ENCODE measurements at places on chromosomes 2 and 18.
A peak's percentile ranks its signal among the peaks of the same experiment; 100 is the strongest.

DNA sequence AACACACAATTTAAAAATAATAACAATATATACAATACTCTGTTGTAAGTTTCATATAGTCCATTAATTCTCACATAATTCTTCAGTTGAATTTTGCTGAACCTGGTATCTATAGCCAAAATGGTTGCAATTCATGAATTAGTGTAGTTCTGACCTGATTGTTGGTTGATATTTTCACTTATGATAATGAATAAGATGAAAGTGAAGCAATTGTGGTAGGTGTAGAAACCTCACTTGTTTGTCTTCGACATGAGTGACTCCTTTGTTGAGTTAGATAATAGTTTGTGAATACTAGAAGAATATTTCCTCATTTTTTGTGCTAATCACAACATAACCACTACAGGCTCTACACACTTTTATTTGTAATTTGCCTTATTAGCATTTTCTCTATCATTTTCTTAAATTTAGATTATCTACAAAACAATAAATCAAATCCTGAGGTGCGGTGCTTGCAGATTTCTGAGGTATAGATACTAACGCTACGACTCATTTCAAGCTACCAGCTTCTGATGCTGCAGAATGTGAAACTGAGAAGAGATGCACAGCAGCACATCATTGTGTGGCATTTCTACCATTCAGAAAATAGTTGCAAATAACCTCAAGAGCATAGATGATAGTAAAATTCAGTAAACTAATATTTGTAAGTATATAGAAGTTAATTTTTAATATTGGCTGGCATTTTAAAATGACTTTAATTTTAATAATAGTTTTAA is 117.9 kb downstream of the KCNH7 start:
- DNase-seq, result no peak

DNA sequence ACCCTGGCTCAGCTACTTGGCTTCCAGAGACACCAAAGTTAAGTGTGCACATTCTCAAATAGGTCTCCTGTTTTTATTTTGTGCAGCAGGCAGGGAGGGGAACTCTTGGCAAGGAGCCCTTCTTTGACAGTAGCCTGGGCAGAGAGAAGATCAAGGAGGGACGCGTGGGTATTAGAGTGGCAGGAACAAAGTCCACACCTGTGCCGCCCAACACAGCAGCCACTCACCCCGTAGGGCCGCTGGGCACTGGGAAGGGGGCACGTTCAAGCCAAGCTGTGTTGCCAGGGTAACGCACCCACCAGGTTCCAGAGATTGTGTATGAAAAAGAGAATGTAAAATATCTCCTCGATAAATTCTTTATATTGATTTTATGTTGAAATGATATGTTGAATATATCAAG is 229.3 kb upstream of the AGAP1 start:
- no peak for DNase-seq

DNA sequence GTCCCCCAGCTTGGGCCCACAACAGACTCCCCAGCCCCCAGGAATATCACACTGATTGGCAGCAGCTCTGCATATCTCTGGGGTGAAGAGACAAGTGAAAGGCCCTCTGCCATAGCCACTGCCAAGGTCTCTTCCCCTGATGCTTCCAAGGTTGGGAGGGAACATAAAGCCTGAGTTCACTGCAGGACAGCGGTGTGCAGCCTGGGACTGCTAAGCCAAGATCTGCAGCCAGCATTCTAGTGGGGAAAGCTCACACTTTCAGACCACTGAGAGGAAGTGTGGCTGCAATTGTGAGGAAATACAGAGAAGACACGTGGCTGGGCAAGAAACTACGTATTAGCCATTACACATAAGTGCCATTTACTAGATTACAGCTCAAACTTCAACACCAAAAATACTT is 100.7 kb downstream of the MAIP1 start:
- no peak for DNase-seq

DNA sequence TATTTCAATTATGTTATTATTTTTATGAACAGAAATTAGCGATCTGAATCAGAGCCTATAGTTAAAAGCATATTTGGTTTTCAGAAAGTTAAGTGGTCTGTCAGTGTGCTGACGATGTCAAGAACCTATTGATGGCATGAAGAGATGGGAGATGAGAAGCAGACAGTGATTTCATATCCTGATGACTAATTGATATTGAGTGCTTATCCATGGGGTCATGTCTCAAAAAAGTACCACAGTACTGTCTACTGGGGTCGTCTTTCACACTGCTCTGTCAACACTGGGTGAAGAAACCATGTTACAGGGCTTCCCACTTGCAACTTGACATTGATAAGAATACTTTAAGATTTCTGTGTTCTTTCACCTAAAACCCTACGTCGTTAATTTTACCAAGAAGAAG is 297.1 kb downstream of the AFF3 start:
- DNase-seq, result no peak

GRCh38 chr18:48940854-48941611 is 9.7 kb downstream of the SMAD7 start:
- no peak for DNase-seq

GRCh38 chr2:33287507-33288005 is 188.9 kb upstream of the RASGRP3 start:
- no peak for DNase-seq

GRCh38 chr2:59383473-59383872 is 1142.3 kb upstream of the FANCL start:
- DNase-seq, result peak; percentile 96

- no peak for DNase-seq
Measured at GRCh38 chr2:120464448-120464931, 118.6 kb downstream of the INHBB start.

DNA sequence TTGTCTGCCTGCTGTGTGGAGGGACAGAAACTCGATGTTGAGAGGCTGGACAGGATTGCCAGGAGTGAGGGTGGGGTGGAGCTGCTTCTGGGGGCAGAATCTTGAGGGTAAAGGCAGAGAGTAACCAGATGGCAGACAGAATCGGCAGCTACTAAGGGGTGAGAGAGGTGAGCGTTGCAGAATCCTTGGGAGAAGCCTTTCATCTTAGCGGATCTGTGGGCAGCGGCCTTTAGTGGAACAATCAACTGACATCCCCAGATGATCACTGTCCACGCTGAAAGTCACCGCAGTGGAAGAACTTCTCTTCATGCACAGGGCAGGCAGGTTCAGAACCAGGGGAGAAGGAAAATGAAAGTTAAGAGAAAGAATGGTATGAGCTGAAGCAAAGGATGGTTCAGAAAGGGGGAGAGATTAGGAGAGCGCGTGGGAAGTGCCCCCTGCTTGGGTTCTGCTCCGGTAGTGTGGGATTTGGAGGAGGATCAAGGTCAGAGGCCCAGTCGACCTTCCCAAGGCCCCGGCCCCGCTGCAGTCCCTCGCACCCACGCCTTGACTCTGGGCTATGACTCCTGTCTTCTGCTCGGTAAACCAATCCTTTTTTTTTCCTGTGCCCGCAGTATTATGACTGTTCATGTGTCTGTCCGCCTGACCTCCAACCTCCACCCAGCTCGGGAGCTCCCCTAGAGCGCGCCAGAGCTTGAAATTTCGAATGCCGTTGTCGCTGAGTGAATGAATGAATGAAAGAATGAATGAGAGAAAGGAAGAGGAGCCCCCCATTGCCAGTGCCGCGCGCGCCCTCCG is 584 bp downstream of the BOLA3 start:
- DNase-seq, result no peak

- DNase-seq, result no peak
Measured at GRCh38 chr2:15279201-15279876, 281.8 kb downstream of the NBAS start.

DNA sequence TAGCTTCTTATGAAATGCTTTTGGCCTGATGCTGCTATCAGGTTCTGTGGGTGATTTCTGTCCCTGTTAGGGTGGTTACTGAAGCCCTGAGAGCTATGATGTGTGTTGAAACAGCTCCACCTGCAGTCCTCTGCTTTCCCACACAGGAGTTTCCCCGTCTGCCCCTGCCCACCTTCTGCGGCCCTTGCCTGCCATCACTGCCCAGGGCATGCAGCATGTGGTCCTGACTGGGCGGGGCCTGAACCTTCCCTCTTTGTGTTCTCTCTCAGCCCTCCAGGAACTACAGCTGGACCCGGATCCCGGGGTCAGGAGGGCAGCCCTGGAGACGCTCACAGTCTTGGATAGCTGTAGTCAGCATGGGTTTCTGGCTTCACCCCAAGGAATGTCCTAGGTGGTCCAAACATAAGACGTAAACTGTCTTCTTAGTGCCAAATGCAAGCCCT is 21.4 kb downstream of the HJURP start:
- peak; percentile 21 for DNase-seq

DNA sequence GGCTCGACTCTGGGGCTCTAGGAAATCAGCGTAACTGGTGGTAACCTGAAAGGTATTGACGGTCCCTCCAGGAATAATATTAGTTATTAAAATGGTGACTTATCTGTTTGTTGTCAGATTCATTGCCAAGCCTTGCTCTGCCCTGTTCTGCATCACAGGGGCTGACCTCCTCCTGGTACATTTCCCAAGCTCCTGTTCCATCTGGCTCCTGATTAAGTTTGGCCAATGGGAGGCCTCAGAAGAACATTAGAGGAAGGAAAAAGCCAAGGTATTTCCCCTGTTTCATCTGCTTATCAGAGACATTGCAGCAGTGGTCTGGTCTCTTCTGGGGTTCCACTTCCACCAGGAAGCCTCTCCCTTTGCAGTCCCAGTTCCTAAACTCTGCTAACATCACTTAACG is 527.0 kb downstream of the TNS1 start:
- no peak for DNase-seq

GRCh38 chr18:74683573-74683972 is 85.9 kb downstream of the ZNF407 start:
- no peak for DNase-seq

DNA sequence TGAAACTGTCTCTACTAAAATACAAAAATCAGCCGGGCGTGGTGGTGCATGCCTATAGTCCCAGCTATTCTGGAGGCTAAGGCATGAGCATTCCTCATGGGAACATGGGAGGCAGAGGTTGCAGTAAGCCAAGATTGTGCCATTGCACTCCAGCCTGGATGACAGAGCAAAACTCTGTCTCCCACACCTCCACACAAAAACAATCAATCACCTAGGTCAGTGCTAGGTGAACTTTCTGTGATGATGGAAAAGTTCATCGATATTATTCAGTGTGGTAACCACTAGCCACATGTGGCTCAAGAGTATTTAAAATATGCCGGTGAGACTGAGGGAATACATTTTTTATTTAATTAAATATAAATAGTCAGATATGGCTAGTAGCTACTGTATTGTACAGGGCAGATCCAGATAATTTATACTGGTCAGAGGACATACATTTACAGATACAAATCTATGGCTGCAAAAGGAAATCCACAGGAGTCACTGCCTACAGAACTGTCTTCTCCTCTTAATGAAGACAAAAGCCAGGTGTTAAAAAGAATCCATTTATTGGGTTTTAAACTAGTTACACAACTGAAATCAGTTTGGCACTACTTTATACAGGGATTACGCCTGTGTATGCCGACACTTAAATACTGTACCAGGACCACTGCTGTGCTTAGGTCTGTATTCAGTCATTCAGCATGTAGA is 3.9 kb upstream of the GPR75 start:
- DNase-seq, result no peak
